Cortex of kidney (tissue), 1 donor: ENCODE measurements at places on chromosomes 16 and 17.

GRCh38 chr16:4487955-4488498 lies 11.8 kb downstream of the HMOX2 start:
- no peak for DNase-seq

GRCh38 chr17:28412099-28412498 lies 6.1 kb upstream of the SLC46A1 start:
- no peak for DNase-seq

DNA sequence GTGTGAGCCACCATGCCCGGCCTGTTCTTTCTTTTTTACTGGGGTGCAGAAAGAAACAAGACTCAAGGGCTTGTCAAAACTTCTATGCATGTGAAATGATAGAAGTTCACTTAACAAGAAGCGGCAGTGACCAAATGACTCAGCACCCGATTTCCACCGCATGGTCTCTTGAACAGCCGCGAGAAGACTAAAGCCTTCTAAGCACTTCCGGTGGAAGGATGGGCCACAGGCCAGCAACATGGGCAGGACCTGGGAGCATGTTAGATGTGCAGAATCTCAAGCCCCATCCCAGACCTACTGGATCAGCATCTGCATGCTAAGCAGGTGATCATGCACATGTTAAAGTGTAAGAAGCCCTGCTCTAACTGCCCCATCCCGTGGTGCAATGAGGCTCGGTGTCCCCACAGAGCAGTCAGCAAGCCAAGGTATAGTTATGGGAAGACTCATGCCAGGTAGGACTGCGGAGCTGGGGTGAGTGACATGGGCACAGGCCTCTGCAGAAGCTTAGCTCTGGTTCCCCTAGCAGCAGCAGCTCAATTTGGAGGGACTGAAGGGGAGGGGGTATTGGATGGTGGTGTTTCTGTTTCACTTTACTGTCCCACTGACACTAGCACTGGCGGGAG lies 88.5 kb upstream of the HNF1B start:
- DNase-seq, result no peak

- DNase-seq, result no peak
Measured at GRCh38 chr17:57745242-57745641, at the start of gene CCDC182. Gene CCDC182, minus strand, starts transcription at chr17:57745299. Its CDS starts 27 bp downstream, at chr17:57745272.

DNA sequence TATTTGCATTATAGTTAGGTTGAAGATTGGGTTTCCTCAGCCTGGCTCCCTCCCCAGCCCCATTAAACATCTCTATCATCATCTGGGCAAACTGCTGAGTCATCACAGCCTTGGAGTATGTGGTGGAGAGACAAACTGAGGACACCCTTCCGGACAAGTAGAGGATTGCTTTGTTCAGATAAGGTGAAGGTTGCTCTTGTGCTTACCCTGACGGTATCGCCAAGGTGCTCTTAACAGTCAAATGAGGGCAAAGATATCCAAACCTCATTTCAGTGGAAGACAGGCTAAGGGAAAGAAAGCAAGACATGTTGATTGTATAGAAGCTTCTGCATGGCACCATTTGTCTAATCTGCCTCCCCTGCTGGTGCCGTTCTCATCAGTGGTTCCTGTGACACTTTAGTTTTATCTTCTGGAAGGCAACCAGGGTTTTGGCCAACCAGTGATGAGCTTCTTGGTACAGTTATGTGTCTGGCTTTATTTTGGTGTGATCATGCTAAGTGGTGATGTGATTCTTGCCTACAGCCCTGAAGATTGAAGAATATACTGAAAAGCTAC lies 56.9 kb upstream of the LGALS9 start:
- DNase-seq, result no peak

GRCh38 chr17:70366386-70366785 lies 197.1 kb downstream of the KCNJ2 start:
- no peak for DNase-seq

GRCh38 chr16:57028086-57028485 lies 38.7 kb downstream of the NLRC5 start:
- no peak for DNase-seq

- DNase-seq, result no peak
Measured at GRCh38 chr16:1786242-1787055, 3.7 kb downstream of the NUBP2 start.

GRCh38 chr16:68985855-68986254 lies 119.6 kb upstream of the HAS3 start:
- no peak for DNase-seq

- DNase-seq, result no peak
Measured at GRCh38 chr16:88886845-88887521, 20.5 kb upstream of the PABPN1L start.

DNA sequence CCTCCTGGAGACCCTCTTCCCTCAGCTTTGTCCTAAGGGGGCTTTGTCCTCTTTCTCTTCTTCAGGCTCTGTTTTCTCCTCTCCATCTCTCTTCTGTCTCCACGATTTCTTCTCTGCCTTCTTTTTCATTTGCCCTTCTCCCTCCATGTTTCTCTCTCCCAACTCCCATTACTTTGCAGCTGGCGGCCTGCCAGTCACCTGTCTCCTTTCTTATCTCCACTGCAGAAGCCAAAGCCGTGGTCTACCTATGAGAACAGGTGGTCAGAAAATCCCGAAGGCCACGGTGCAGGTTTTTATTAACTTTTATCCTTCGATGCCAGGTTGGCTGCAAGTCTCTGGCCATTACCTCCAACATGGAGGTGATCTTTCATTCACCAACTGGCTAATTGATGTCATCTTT lies 45.1 kb downstream of the FZD2 start:
- DNase-seq, result no peak

GRCh38 chr16:5448798-5449197 lies 351.2 kb upstream of the EEF2KMT start:
- no peak for DNase-seq

DNA sequence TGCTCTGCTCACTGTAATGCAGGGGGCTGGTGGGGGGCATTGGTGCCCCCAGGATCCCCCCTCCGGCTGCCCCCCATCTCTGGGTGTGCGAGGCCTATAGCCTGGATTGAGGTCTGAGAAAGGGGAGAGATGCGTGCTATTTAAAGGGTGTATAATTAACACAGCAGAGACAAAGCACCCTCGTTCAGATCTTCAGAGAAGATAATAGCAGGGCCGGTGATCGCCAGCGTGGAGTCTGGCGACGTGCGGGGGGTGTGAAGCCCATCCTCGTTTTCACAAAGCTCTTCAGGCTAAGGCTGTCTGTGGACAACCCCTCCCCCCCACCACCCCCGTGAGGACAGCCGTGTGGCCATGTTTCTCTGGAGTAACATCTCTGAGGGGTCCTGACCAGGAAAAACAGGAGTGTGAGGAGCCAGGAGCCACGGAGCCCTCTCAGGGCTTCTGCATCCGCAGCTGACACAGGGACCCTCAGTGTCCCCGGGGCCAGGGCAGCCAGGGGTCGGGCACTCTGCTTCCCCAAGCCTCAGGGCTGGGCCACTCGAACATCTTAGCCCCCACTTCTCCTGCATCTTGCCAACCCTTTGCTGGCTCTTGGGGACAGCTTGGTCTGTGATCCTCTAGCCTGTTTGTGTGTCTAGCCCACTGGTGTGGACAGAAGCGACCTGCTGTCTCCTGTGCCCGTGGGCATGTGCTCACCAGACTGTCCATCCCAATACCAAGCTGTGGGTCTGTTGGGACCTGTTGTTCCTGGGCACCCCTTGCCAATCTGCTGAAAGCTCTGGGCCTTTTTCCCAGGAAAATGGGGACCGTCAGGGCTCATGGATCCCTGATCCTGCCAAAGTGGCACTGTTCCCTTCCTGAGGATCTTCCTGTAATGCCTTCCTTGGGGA lies 58.9 kb downstream of the BAIAP2 start:
- no peak for DNase-seq

DNA sequence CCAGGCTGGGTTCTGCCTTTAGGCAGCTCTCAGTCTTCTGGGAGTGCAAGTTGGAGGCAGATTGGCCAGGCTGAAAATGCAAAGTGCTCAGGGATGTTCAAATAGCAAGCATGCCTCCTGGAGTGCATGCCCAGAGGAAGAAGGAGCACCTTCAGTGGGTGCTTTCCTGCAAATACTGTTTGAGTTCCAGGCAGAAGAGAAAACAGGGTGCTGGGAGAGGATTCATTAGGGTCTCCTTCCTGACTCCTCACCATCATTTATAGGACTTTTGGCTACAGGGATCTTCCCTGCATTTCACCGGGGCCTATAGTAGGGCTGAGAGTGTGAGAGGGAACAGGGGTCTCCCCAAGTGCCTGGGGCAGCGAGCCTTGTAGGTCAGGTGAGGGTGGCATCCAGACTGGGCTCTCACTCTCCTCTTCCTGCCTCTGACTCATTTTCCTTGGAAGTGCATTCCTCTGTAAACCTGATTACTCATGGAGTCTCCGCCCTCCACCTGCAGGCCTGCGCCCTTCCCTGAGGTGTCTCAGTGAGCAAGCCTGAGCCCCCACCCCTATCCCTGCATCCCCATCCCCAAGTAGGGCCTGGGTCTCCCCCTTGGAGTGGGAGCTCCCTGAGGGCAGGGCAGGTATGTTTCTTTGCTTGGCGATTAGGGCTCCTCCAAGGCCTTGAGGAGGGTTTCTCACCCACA lies 17.1 kb upstream of the TNS4 start:
- no peak for DNase-seq

- no peak for DNase-seq
Measured at GRCh38 chr16:82943371-82943770, 316.6 kb downstream of the CDH13 start.

DNA sequence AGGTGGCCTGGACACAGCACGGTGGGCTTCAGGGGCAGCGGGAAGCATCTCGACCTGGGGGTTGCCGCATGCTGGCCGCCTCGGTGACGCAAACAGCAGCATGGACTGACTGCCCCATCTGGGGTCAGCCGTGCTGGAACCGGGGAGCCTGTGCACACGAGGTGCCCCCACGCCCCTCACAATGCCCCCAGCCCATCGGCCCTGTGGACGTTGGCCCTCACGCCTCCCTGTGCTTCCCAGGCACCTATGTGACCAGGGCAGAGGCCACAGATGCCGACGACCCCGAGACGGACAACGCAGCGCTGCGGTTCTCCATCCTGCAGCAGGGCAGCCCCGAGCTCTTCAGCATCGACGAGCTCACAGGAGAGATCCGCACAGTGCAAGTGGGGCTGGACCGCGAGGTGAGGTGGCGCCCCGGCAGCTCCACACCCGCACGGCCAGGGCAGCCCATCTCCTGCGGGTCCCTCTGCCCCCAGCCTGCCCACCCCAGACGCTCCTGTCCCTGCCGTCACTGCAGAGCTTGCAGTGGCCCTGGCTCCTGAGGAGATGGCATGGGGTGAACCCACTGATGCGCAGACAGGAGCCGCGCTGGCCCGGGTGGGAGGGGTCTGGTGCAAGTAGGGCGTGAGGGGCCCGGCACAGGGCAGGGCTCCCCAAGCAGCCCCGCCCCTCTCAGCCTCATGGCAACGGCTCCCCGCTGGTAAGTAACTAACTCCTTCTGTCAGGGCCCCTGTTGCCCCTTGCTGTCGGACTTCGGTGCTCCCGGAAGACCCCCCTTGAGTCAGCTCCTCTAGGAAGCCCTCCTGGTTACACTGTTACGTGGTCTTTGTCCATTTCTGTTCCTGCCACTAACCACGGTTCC lies 13.6 kb downstream of the CDH15 start:
- DNase-seq, result no peak

DNA sequence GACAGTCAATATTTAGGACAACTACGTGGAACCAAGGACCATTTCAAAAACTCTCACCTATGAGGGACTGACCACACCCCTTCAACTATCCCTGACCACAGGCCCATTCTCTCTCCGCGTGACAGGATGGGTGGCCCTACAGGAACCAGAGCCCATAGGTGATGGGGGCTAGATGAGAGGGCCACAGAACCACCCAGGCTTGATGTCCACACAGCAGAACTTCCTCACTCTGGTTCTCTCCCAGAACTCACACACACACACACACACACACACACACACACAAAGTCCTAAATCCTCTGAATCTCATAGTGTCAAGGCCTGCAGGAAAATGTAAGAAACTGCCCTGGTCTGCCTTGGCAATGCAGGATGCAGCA lies 1.5 kb downstream of the ZNF319 start:
- DNase-seq, result no peak

- no peak for DNase-seq
Measured at GRCh38 chr17:82171750-82172375, 40.8 kb downstream of the CCDC57 start.

DNA sequence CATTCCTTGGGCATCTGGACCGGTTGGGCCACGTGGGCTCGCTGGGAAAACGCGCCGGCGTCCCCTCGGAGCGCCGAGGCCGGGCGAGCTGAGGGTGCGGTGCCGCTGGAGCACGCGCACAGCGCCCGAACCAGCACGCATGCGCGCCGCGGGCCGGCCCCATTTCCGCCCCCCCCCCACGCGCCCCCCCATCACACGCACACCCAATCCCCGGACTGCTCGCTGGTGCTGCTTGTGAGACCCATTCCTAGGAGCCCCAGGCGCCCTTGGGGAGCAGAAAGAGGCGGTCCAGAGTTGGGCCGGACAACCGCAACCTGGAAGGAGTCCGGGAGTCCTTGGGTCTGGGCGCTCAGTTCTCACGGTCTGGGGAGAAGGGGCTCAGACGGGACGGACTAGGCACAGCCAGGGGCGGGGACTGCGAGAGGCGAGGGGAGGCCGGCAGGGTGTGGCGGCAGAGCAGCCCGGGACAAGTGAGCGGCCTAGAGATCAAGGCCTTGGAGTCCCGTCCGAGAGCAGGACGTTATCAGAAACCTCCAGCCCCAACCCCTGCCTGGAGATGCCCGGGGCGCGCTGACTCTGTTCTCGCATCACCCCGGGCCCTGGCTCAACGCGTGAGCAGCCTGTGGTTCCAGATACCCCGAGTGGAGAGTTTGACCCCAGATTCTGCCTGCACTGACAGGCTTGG lies 6.0 kb upstream of the CBX8 start:
- no peak for DNase-seq

DNA sequence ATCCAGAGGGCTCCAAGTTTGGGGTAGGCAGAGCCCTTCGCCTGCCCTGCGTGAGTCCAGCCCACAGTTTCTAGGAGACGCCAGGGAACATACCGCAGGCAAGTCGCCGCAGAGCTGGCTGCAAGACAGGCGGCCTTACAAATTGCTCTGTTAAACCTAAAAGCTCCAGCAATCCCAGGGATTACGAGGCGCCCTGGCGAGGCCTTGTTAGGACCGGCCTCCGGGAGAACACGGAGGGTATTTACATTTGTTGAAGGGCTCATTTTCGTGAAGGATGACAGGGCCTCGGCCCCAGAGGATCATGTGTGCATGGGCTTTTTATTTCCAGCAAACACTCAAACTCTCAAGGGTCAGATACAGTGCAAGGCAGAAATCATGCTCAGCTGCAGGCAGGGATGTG lies 77.6 kb upstream of the FOXF1 start:
- no peak for DNase-seq

GRCh38 chr16:269061-269796 lies 6.5 kb downstream of the RGS11 start:
- no peak for DNase-seq
